CD4-positive, alpha-beta memory T cell (primary cell): ENCODE measurements at places on chromosomes 3 and 15.

DNA sequence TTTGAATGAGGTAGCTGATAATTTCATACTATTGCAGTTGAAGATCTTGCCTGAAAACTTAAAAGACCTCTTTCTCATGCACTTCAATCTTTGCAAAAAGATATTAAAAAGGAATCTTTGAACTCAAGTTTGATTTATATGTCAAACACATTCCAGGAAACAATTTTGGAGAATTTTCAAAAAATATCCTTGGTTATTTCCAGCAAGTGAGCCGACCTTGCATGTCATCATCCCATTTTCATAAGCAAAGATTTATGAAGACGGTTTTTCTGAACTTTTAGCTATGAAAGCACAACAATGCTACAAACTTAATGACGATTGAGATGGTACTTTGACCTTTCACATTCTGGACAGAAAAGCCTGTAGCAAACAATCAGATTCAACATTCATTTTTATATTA, 95.6 kb downstream of the RFX7 start:
- DNase-seq = no peak

DNA sequence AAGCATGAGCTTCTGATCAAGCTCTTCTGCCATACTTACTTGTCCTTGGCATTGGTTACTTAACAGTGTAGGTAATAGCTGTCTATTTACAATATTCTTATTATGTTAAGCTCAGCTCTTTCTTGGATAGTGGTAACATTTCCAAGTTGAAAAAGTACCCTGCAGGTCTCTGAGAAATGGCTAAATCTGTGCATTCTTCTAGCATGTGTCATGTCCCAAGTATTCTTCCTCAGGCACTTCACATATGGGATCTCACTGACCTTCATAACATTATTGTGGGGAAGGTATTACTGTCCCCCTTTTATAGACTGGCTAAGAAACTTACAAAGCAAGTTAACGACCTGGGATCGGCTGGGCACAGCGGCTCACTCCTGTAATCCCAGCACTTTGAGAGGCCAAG, 236.1 kb downstream of the RORA start:
- DNase-seq = no peak

GRCh38 chr3:39978308-39978707, 168.9 kb downstream of the MYRIP start:
- DNase-seq = no peak

DNA sequence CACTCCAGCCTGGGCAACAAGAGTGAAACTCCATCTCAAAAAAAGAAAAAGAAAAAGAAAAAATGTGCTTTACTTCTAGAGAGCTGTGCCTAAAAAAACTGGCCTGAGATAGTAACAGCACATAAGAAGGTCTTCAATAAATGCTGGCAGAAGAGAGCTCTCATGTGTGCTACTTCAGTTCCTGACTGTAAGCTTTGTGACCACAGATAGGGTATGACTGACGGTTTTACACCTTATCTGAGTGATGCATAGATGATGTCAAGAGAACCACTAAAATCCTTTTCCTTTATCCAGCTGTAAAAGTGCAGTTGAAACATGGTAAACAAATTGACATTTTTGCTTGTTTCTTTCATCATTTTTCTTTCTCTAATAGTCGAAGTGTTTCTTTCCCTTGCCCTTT, 127.9 kb downstream of the C3orf70 start:
- no peak for DNase-seq

DNA sequence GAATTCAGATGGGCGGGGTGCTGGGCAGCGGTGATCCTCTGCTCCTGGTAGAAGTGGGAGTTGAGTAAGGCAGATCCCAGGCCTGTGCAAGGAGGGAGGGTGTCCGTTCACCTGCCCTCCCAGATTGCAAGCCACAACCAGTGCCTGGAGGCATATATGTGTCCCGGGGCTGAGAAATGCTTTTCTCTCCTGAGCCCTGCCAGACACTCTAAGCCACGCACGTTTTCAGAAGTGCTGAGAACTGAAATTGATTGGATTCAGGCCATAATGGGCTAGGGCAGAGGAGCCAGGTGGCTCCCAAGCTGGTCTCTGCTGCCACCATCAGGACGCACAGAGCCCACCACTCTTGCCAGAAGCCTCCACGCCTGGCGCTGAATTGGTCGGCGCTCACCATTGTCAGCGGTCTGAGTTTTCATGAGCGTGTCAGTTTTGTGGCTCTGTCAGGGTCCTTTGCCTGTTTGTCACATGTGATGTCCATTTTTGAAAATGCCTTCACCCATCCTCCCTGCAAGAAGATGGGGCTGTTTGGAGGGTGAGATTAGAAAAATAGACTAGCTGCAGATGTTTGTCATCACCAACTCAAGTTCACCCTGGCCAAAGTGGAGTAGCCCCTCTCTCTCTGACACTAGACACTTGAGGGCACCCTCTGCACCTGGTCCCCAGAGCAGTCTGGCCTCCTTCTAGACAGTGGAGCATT, 15.4 kb upstream of the BFSP2 start:
- DNase-seq = no peak

DNA sequence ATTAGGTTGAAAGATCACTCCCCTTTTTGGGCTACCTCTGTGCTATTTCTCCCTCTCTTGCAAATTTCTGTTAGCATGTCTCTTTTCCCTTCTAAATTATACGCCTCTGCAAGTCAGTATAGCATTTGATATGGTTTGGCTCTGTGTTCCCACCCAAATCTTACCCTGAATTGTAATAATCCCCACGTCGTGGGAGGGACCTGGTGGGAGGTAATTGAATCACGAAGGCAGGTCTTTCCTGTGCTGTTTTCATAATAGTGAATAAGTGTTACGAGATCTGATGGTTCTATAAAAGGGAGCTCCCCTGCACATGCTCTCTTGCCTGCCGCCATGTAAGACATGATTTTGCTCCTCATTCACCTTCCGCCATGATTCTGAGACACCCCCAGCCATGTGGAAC, 41.0 kb downstream of the TAMM41 start:
- no peak for DNase-seq

DNA sequence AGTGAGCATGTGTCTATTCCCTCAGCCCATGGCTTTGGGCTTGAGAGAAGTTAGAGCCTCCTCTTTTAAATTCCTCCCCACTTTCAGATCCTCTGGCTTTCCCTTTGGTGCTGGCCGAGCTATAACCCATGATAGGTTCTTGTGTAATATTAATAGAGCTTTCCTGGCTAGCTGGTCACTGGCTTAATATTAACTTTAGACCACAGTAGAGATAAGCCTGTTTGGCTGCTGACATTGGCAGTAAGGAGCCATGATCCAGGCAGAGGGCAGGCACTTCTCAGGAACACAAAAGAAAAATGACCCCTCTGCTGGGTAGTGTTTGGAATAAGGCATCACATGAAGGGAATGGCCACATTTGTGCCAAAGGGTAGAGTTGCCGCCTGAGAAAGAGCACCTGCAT, 65.4 kb upstream of the UMPS start:
- no peak for DNase-seq

DNA sequence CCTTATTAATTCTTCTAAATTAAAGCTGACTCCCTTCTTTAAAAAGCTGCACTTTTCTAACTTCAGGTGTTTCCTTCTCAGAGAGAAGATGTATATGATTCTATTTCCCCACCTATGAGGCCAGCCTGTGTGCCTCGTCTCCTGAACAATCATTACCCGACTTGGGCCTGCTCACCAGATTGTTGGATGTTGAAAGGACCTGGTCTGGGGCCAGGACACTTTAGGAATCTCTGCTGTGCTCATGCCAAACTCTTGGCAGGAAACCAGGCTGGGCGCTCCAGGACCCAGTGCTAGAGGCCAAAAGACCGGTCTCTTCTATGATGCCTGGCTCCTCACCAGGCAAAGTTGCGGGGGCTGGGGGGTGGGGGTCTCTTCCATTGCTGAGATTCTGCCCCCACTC, 16.9 kb upstream of the LRRC31 start:
- no peak for DNase-seq

DNA sequence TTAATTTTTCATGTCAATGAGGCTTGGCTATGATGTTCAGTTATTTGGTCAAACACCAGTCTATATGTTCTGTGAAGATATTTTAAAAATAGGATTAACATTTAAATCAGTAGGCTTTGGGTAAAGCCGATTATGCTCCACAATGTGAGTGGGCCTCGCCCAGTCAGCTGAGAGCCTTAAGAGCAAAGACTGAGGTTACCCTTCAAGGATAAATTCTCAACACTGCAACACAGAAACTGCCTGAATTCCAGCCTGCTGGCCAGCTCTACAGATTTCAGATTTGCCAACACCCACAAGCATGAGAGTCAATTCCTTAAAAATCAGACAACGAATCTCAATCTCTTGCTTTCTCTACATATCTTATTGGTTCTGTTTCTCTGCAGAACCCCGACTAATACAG, 188.3 kb downstream of the PLCH1 start:
- DNase-seq = no peak

DNA sequence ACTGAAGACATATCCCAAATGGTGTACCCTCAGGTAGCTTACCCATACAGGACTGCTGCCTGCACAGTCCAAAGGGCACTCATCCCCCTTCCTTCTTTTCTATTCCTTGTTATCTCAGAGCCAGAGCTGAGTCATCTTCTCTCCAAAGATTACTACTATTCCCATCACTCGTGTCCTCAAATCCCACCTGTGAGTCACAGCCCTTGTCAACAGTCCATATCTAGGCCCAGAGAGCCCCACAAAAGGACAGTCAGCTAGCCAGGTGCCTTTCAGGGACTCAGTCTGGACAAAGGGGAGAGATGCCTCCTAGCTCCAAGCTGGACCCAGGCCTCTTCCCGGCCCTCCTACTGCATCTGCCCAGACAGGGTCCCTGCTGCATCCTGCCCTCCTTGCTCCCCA, 11.0 kb downstream of the PARP16 start:
- DNase-seq = no peak

GRCh38 chr3:147361454-147362420, 44.6 kb downstream of the ZIC4 start:
- no peak for DNase-seq

GRCh38 chr3:72220946-72221345, 436.0 kb upstream of the PROK2 start:
- no peak for DNase-seq

GRCh38 chr3:184169896-184170875, 4.5 kb upstream of the AP2M1 start:
- DNase-seq = no peak

DNA sequence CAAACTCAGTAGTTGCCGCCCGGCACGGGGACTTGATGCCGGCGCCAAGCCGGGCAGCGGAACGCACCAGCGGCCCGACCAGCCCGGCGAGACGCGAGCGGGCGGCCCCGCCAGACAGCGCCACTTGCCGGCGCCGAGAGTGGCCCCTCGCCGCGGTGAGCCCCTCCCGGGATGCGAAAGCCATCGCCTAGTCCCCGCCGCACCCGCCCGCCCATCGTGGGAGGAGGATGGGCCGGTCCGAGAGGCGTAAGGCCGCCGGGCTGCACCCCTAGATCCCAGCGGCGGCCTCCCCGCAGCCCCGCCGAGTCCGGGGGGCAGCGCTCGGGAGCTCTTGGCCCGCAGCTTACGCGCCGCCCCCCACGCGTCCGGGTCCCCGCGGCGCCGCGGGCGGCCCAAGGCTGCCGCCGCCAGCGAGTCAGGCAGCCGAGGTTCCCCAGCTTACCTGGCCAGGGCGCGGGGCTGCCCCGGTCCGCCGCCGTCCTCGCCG, 609 bp downstream of the GOLGA8A start:
- peak; percentile 51 for DNase-seq

- no peak for DNase-seq
Observed at GRCh38 chr15:59166166-59166565, 40.5 kb upstream of the LDHAL6B start.

DNA sequence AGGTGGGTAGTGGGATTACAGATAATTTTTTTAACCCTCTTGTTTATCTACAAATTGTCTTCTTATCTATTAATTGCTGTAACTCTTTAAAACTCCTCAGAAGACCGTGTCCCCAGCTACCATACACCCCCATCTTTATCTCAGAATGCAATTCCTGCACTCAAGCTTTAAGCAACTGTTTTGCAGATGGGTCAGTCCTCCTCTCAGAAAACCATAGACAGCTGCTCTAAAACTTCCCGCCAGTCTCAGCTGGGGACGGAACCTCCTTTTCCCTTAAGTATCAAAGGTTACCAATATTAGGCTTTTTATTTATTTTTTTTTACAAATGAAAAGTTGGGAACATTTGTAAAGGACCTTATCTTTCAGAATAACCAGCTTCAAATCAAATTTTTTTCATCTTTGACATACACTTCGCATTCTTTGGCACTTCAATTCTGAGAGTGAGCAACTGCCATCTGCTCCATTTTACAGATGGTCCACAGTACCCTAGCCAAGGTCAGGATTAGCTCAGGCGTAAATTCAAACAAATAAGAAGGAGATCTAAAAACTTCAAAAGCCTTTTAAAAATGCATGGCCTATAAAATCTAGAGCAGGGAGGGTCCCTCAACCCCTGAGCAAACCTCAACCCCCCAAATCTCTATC, 1.3 kb downstream of the GATM start:
- no peak for DNase-seq

GRCh38 chr3:52092271-52092660, 35.9 kb upstream of the DUSP7 start:
- DNase-seq = no peak
